ENCODE measurements at places on chromosomes 2 and 18.

DNA sequence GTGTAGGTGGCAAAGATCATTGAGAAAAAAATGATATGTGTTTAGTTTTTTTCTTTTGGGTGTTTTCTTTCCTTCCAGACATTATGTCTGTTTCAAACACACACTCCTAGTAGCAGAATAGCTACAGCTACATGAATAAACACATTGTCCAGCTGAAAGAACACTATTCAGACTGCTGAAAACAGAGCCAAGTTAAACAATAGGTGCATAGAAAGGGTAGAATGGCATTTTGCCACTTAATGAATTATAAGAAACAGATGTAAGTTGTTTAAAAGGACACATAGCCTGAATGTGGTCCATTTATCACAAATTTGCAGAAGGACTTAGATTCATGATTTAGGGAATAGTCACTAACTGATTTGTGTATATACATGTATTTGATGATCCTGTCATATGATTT, 20.1 kb downstream of the CTLA4 start:
- no peak for DNase-seq

DNA sequence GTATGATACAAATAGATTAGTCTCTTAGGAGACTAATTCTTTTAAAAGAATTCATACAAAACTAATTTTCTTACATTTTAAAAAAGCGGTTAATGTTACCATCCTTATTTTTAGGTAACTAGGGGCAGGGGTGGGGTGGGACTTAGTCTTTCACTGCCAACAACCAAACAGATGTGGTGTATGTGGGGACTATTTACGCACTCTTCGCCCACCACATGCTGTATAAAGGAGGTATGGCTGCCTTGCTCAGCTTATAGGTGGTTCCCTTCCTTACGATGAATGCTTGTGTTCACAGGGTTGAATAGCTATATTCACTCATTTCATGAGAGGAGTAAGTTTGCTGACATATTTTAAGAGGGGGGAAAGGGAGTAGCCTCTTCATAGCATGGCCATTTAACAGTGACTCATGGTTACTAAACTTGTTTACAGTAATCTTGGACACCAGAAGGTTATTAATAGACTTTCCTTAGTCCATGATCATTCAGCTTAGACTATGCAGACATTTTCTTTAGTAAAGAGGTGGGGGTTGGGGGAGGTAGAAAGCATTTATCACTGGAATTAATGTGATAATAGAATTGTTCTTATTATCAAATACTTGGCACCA, 61.8 kb downstream of the CAB39 start:
- no peak for DNase-seq

DNA sequence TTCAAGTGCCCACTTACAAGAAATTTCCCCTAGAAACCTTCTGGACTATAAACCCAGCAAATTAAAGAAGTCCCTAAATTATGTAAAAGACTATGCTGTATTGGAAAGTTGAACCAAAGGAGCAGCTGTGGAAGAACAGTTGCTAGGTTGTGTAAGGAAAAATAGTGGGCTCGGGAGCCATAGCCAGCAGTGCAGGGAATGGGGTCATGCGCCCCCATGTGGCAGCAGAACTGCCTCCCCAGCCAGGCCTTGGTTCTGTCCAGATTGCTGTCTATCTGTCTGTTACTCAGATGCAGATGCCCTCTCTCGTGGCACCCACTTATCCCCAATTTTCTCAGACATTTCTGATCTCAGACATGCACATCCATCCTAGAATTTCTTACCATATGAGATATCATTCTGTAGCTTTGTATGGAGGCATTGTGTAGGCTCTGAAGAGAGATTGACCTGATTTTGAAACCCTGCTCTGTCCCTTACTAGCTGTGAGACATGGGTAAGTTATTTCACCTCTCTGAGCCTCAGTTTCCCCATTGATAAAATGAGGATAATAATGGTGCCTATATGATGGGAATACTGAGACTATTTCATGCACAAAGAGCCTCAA, 258.3 kb downstream of the SS18 start:
- DNase-seq = no peak

DNA sequence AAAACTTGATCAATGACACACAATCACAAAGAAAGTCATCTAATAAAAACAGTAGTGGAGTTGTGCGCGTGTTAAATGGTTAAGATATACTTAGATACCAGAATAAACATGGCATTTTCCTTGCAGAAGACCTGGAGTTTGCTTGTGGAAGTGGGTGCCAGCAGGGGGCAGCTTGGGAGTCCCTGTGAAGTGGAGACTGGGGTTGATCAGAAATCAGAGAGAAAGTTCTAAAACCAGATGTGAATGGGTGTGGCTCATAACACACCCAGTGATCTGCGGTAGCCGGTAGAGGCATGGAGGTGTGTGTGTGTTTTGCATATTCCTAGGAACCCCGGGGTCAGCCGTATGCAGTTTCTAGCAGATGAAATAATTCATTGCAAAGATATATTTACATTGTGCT, 300.1 kb upstream of the TRIB2 start:
- peak; percentile 50 for DNase-seq

GRCh38 chr18:36352384-36352783, 54.9 kb downstream of the FHOD3 start:
- DNase-seq = no peak

DNA sequence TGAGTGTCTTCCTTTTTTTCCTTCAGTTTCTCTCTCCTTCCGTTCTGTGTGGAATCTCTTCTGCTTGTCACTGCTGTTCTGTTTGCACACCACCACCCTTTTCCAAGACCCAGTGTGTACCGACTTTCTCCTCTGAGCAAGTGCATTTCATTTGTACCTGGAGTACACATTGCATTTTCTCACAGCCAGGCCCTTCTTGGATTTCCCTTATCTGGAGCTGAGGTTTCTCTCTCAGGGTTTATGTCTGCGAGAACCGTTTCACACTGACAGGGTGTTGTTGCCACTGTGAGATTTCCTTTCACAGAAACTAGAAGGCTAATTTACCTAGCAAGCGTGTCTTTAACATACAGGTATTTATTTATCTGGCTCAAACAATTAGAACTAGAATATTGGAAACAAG, 26.2 kb downstream of the NCOA1 start:
- no peak for DNase-seq

DNA sequence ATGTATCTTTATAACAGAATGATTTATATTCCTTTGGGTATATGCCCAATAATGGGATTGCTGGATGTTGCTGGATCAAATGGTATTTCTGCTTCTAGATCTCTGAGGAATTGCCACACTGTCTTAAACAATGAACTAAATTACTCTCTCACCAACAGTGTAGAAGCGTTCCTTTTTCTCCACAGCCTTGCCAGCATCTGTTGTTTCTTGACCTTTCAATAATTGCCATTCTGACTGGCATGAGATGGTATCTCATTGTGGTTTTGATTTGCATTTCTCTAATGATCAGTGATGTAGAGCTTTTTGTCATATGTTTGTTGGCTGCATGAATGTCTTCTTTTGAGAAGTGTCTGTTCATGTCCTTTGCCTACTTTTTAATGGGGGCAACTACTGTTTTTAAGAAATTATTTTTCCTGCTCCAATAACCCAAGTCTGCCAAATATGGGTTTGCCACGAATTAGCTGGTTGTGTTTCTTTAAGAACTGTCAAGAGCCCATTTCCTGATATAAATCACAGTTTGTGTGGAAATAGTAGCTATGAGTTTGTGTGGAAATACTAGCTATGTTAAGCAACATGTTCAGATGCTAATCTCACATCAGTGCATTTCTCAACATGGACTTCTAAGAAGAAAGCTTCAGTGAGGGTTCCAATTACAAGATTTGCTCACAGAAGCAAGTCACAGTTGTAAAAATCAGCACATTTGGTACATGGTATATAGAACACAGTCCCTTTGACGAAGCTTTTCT, 259.4 kb downstream of the ANAPC1 start:
- no peak for DNase-seq

GRCh38 chr2:186669146-186669545, 24.7 kb upstream of the FAM171B start:
- no peak for DNase-seq

GRCh38 chr2:102208774-102209173, 22.0 kb downstream of the IL1RL2 start:
- DNase-seq = no peak

DNA sequence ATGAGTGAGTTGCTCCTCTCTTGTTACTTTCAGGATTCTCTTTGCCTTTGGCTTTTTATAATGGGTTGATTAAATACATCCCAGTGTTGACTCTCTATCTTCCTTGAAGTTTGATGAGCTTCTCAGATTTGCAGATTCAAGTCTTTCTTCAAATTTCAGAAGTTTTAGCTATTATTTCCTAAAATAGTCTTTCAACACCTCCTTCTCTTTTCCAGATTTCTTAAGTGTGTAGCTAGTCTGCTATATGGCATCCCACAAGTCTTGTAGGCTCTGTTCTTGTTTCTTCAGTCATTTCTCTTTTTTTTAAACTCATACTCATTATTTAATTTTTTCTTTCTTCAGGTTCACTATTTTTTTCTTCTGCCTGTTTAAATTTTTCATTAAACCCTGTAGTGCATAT, 287.7 kb upstream of the CNTNAP5 start:
- no peak for DNase-seq

DNA sequence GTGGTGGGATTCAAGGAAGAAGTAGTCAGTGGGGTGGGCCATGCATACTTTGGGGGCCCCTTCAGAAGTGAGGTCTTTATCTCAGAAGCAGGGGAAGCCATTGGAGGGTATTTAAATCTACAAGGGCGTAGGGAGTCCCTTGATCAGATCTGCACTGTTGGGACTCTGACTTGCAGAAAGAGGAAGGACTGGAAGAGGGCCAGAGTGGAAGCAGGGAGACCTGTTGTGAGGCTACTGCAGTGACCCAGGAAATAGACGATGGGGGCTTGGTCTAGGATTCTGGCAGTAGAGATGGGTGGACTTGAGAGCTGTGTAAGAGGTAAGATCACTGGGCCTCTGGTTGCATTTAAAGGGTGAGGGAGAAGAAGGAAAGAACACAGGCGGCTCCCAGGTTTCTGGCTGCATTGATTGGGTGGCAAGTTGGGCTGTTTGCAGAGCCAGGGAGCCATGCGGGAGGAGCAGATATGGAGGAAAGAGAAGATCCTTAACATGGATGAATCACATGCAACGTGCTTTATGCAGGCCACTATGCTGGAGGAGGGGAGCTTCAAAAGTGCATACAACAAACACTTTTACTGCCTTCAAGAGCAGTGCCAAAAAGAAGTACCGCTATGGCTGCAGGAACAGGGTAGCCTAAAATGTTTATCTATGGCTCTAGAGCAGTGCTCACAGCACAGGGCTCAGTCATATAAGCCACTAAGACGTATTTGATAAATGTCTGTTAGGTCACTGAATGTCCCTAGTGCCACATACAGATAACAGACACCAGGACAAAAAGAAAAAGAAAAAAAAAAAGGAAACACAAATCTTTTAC, 2.3 kb downstream of the SFXN5 start:
- no peak for DNase-seq

- peak; percentile 51 for DNase-seq
Observed at GRCh38 chr2:204177977-204178522, 241.5 kb downstream of the ICOS start.

GRCh38 chr18:74282755-74283554, 8.8 kb downstream of the CYB5A start:
- no peak for DNase-seq

DNA sequence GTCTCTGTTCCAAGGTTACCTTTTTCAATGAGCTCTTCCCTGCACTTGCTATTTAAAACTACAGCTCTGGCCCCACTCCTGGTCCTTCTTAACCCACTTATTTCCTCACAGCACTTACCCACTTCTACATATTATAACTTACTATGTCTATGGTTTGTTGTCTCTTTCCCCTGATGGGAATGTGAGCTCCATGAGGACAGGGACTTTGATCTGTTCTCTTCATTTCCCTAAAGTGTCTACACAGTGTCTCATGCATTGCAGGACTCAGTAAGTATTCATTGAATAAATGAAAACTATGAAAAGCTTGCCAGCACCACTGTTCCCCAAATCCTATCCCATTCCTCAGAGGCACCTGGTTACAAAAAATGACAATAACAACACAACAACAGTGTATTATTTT, 18.3 kb upstream of the ACYP2 start:
- no peak for DNase-seq

GRCh38 chr2:4895371-4895770, 796.8 kb upstream of the SOX11 start:
- no peak for DNase-seq

GRCh38 chr2:228559774-228560415, 378.4 kb upstream of the SPHKAP start:
- no peak for DNase-seq

DNA sequence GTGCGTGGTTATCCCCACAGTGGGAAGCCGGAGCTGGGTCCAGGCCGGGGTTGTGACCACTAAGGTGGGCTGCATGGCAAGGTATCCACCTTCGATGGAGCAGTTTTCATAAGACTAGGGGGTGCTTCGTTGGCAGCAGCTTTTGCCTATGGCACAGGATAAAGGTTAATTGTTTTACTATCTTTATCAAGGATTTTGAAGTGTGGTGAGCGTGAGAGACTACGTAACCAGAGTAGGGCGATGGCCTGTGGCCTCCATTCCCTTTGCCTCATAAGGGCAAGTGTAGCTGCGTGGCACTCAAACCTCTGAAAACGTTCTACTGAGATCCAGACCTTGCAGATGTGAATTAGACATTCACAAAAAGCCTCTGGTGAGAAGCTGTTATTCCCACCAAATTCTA, 206.6 kb downstream of the ACKR3 start:
- DNase-seq = no peak

GRCh38 chr2:15830937-15831549, 109.3 kb upstream of the MYCN start:
- DNase-seq = no peak

DNA sequence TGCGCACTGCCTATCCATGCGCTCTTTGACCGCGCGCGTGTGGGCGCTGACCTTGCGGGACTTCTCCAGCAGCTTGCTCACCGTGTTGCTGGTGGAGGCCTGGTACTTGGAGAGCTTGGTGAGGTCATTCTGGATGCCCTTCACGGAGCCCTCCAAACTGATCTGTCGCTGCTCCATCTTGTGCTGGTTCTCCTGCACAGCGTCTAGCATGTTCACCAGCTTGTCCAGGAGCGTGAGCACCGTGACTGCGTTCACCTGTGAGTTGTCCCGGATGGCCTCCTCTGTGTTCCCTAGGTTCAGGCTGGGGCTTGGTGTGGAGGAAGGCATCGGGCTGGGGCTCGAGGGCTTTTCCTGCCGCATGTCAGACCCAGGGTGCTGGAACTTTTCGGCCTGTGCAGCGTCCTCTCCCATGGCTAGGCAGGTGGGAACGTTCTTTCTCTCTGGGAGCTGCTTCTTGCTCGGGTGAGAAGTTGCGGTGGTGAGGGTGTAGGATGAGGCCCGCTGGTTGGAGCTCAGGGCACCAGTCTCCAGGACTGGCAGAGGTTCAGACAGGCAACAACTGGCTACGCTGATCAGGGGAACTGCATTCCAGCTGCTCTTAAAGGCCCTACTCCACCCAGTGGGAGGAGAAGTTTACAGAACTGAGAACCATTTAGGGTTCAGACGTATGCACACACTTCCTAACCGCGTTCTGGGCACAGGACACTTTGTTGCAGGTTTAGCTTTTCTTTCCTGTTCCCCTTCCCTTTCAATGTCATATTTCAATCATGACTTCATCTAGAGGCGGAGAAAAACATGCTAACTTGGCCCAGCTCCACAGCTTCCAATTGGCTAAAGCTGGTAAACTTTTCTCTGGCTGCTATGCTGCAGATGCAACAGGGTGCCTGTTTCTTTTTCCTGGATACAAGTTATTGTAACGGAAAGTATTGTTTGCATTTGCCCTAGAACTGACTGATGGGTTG, at the start of gene CAVIN2:
Gene CAVIN2 (minus strand): TSS at position 574 of the 962 bp plus-strand sequence. CDS start 163 bp downstream, at position 411.
- no peak for DNase-seq

All from stimulated activated CD4-positive, alpha-beta T cell treated with anti-CD3 and anti-CD28 coated beads, TNF-alpha, amount 100 ng/mL, for 24 hours (primary cell).